ENCODE measurements at places on chromosomes 3 and 15. TPM values are rescaled to one million over a fixed set of nuclear protein-coding genes. Genes with fewer than 3 reads are reported as not detected.

The THPO gene
- 1.2 TPM for total RNA-seq

The CEP63 gene
- total RNA-seq = 18.2 TPM

The ANKRD34C gene
- total RNA-seq = not detected

The FYCO1 gene
- total RNA-seq = 9.3 TPM

The SCN11A gene
- 0.10 TPM for total RNA-seq

The MYZAP gene
- total RNA-seq = 0.94 TPM

The LAMB2 gene
- total RNA-seq = 107 TPM

The STRIT1 gene
- total RNA-seq = 0.38 TPM

The EXD1 gene
- total RNA-seq = 0.54 TPM

The GATM gene
- total RNA-seq = 10.2 TPM

The TAMM41 gene
- 17.5 TPM for total RNA-seq

The SAMMSON gene
- total RNA-seq = not detected

The TGM4 gene
- not detected for total RNA-seq

The INKA1 gene
- 1.8 TPM for total RNA-seq

The GLCE gene
- 16.2 TPM for total RNA-seq

The DLL4 gene
- 0.60 TPM for total RNA-seq

The PARP15 gene
- 0.21 TPM for total RNA-seq

The GLT8D1 gene
- total RNA-seq = 33.8 TPM

The THAP10 gene
- 3.4 TPM for total RNA-seq

The PBRM1 gene
- 65.9 TPM for total RNA-seq

The PATL2 gene
- total RNA-seq = 0.65 TPM

The CHSY1 gene
- 60.3 TPM for total RNA-seq

The CDV3 gene
- total RNA-seq = 163 TPM

The UPK1B gene
- total RNA-seq = 0.67 TPM

The ANKUB1 gene
- not detected for total RNA-seq

The RASGRP1 gene
- total RNA-seq = 2.1 TPM

The ECE2 gene
- 0.86 TPM for total RNA-seq

The ACKR2 gene
- total RNA-seq = 0.09 TPM

The ONECUT1 gene
- total RNA-seq = 6.1 TPM

The MYO5C gene
- total RNA-seq = 25.0 TPM

The C3orf38 gene
- 31.0 TPM for total RNA-seq

The CCR3 gene
- total RNA-seq = not detected

The BOC gene
- 6.0 TPM for total RNA-seq

The MESP2 gene
- 0.38 TPM for total RNA-seq

The CPLX3 gene
- not detected for total RNA-seq
